ENCODE measurements at places on chromosomes 7 and 10.

- no peak for DNase-seq
These were observed 14.2 kb downstream of the CCSER2 start for GRCh38 chr10:84342584-84342983.

DNA sequence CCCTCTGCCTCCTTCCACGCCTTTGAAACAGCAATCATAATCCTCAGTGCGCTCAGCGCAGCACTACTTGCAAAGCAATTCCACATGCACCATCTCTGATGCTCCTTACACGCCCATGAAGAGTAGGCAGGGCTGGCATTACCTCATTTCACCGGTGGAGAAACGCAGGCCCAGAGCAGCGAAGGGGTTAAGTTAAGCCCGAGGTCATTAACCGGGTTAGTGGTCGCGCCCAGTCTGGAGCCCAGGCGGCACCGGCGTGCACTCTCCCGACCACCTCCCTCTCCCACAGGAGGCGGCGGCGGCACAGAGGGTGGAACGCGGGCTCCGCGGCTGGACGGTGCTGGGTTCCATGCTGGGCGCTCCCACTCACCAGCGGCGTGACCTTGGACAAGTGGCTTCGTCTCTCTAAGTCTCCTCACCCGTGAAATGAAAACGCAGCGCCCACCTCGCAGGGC lies 515 bp downstream of the FASTK start:
- DNase-seq = no peak

DNA sequence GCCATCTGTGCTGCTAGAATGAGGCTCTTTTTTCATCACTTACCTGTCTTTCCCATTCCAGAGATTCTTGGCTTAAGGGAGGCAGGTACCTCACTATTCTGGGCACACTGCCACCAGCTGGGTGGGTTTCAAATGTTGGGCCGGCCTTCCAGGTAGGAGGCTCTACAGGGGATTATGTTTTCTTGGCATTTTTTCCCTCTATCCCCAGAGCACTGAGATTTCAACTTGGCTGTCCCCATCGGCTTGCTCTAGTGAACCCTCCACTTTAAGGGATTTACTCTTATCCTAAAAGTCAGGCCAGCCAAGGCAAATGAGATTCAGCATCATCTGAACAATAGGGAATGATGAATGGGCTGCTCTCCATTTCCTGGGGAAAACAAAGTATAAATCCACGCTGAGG lies 710.1 kb upstream of the CELF2 start:
- no peak for DNase-seq

GRCh38 chr10:75197906-75198305 lies 12.7 kb upstream of the VDAC2 start:
- DNase-seq = no peak

DNA sequence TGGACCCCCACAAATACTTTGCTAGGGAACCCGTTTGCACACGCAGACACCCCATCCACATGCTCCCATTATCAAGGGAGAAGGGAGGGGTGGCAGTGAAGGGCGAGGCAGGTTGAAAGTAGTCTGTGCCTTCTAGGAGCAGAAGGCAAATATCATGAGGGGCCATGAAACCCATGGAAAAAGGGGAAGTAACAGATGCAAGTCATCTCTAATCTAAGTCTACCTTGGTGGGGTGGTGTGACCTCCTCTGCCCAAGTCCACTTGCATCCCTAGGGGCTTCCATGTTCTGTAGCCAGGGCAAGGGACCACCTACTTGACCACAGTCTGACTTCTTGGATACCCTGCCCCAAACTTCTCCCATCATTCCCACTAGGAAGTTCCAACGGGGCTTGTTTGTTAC lies 5.5 kb downstream of the GIMAP6 start:
- DNase-seq = no peak

DNA sequence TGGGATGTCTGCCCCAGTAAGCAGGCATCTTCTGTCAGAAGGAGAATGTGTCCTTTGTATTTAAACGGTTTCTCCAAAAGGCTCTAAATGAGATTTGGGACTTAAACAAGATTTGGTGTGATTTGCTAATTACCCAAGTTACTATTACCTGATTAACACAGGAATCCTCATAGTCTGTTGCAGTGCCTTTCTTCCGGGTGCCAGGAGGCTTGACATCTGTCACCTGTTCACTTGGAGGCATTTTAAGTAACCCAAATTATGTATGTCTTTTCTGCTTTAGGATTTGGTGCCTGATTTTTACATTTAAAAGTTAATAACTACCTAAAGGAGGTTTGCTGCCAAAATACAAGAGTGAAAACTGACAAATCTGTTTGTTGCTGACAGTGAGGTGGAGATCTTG lies 587.9 kb upstream of the GALNT17 start:
- no peak for DNase-seq

- DNase-seq = no peak
These were observed 79.9 kb upstream of the EN2 start for GRCh38 chr7:155377838-155378579.
